Tracheal epithelial cell (primary cell): ENCODE measurements at places on chromosomes 7 and 10. TPM values are rescaled to one million over a fixed set of nuclear protein-coding genes. Genes with fewer than 3 reads are reported as not detected.

Gene GPR15LG
- total RNA-seq, result 3.4 TPM in 2 replicates

Gene CLDN12
- total RNA-seq, result 55.8 and 62.2 TPM in 2 replicates

Gene COL28A1
- total RNA-seq, result 0.24 TPM in 1 of 2 replicates, not detected in the other

Gene MMP21
- not detected in 2 replicates for total RNA-seq

Gene ECHS1
- 64.6 and 75.9 TPM in 2 replicates for total RNA-seq

Gene VWC2
- total RNA-seq, result not detected in 2 replicates

Gene DGKB
- total RNA-seq, result not detected in 2 replicates

Gene TFR2
- total RNA-seq, result 0.72 and 1.3 TPM in 2 replicates

Gene PPP1R9A
- total RNA-seq, result 0.85 and 6.0 TPM in 2 replicates

Gene SUFU
- total RNA-seq, result 0.72 and 1.3 TPM in 2 replicates

Gene RBP3
- not detected in 2 replicates for total RNA-seq

Gene NOC3L
- 30.6 and 38.6 TPM in 2 replicates for total RNA-seq
